NCI-H1105 treated with DMSO at 0.1 percent for 48 hours (cell line): ENCODE measurements at places on chromosomes 3 and 15.
A peak's percentile ranks its signal among the peaks of the same experiment; 100 is the strongest.

DNA sequence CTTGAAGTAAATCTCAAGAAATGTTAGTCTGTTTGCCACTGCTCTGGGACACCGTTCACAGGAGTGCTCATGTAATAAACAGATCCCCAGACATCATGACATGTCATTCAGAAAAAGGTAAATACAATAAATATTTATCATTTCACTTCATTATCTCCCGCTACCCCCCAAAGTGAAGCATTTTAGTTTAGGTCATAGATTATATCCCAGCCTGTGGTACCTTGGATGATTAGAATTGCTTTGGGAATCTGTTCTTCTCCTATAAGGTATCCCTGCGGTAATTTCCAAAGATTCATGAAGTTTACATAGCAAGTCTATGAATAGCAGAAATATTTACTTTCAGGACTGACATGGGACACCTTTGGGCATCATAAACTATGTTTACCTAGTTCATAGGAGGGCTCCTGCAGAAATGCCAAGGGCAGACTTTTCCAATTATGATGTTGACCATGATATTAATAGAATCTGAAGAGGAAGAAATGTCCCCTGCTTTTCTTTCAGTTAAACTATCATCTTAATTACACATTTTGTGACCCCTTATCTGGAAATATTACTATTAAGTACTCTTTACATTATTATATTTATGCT lies 268.0 kb downstream of the NAALADL2 start:
- DNase-seq = no peak

GRCh38 chr3:62188681-62189375 lies 184.5 kb downstream of the FEZF2 start:
- DNase-seq = peak; percentile 39

- DNase-seq = no peak
Measured at GRCh38 chr15:72096796-72097195, 21.2 kb downstream of the MYO9A start.

DNA sequence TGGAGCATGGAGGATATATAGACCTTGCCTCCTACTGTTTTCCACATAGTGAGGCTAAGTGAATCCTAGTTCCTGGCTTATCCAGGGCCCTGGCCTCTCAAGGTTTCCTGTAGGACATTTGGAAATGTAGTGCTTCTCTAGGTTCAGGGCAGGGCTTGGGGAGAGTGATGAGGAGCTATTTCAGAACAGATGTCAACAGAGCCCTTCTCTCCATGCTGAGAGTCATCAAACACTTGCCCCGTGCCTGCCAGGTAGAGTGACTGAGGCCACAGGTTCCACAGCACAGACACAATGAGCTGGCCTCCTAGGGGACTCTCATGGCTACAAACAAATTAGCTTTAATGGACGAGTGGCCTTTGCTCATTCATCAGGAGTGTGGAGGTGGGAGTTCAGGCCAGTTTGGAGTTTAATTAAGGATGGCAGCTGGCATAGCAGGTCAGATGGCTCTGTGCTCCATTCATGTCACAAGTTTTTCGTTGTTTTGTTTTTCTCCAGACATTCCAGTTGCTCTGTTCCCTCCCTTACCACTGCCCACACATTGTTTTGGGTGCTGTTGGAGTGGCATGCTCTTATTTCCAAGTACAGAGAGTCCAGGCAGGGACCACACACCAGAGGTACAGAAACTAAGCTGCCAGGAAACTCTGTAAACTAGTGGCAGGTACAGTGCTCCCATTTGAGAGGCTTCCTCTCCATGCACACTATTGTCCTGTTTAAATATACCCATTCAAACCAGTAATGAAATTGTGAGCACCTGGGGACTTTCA lies 189.8 kb downstream of the RYR3 start:
- DNase-seq = no peak

DNA sequence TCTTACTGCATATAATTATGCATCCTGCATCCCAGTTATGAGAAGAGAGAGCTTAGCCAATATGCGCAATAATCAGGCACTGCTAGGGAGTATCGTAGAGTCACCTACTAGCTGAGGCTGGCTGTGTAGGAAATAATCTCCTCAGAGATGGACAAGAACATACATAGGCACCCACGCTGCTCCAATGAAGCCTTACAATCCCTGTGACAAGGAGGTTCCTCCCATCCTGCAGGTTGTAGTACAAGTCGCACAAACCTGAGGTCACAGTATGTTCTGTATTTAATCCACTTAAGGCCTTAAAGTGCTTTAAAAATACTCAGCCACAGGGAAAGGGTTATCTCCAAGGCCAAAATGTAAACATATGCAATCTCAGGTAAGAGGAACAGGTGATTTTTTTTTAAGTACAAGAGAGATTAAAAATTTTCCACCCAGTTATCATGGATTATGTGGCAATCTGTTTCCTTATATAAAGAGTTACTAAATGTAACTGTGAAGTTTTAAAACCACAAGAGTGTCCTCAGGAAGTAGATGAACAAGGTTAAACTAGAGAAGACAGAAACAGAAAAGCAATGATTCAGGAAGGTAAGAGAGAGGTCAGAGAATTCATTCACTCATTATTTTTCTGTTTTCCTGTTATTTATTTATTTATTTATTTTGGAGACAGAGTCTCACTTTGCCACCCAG lies 7.5 kb upstream of the COLQ start:
- DNase-seq = no peak

- DNase-seq = no peak
Measured at GRCh38 chr3:105387122-105387751, 20.5 kb downstream of the ALCAM start.

- DNase-seq = peak; percentile 72
Measured at GRCh38 chr3:138434276-138434874, at the start of gene ESYT3. Gene ESYT3 (plus strand): TSS chr3:138434616. CDS start chr3:138434799, 183 bp downstream.

GRCh38 chr15:65824941-65825544 lies 33.0 kb upstream of the DENND4A start:
- DNase-seq = no peak

- no peak for DNase-seq
Measured at GRCh38 chr15:65423150-65423975, 616 bp upstream of the IGDCC4 start.

DNA sequence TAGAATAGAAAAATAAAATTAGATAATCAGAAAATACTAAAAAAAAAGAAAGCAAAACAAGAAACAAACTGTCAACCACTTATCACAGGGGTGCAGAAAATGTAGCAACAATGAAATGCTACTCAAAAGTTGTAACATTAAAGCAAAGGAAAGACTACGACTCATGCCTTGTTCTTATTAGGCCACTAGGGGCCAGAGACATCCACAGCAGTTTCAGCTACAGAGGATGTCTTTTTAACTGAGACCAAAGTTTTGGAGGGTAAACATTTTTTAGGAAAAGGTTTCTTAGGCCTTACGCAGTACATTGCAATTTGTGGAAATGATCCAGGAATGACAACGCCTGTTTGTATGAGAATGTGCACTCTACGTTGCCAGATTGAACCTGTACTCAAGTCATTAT lies 15.4 kb upstream of the CADM2 start:
- DNase-seq = no peak

- DNase-seq = no peak
Measured at GRCh38 chr3:49668861-49669260, 5.3 kb upstream of the APEH start.

DNA sequence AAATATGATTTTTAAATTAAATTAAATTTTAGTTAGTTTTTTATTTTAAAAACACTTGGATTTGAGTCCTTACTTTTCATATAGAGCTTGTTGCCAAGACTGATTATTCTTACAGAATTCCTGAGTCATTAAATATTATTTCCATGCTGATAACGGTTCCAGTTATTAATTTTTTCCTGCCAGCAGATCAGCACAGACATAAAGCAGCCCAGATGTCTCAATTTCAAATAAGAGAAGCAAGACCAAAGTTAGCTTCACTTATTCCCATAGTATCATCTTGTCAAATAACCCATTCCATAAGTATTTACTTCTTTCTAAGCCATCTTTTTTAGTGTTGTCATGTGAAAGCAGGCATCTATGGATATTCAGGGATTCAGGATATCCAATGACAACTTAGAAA lies 75.3 kb downstream of the SSR3 start:
- no peak for DNase-seq

DNA sequence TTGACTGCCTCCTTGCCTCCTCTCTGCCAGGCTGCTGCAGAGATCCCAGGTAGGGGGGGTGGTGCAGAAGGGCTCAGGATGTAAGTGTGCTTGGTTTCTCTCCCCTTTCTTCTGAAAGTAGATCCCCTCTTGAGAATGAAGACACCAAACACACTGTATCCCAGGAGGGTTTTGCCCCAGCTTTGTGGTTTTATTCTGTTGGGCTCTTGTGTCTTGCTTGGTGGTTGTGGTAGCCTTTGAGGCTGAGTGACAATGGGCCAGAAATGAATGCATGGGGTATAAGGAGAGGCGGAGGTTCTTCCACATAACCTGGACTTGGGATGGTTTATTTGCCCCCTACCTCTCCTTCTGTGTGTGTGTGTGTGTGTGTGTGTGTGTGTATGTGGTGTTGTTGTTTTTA lies 5.7 kb downstream of the PDIA5 start:
- DNase-seq = no peak

- DNase-seq = peak; percentile 15
Measured at GRCh38 chr15:68228971-68229385, 550 bp downstream of the CLN6 start.

DNA sequence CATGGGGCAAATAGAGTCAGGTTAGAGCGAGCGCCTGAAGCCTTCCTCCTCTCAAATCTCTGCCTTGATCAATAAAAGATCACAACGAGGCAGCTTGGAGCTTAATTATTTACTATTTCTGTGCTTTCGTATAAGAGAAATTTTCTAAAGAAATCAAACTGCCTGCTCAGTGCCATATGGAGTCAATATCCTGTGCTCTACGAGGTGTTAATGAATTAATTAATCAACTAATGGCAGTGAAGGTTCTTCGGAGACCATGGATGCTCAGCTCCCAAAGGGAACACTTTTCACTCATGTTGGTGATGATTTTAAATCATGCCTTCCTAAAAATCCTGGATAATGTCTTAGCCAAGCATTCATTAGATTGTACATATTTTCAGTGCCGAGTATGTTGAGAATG lies 153.5 kb upstream of the PPP2R3A start:
- no peak for DNase-seq

GRCh38 chr3:126834596-126835471 lies 130.8 kb downstream of the CHCHD6 start:
- no peak for DNase-seq

DNA sequence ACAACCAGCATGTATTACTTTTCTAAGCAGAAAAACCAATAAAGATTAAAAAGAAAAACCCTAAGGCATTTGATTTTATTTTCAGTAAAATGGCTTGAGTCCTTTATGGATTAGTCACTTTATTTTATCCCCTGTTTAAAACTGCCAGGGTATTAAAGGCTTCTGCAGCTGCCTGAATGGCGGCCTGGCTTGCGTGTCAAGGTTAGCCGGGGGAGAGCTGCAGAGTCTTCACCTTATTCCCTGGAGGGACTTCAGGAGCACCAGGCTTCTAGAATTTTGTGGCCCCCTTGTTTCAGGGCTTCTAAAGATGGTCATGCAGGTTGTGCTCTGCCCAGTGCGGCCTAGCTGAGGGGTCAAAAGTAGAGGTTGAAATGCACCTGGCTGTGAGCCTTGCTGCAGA lies 58.0 kb upstream of the ICE2 start:
- no peak for DNase-seq

GRCh38 chr15:60389261-60390077 lies 8.3 kb downstream of the ANXA2 start:
- DNase-seq = no peak

- no peak for DNase-seq
Measured at GRCh38 chr3:50430950-50431435, 71.7 kb upstream of the TMEM115 start.

DNA sequence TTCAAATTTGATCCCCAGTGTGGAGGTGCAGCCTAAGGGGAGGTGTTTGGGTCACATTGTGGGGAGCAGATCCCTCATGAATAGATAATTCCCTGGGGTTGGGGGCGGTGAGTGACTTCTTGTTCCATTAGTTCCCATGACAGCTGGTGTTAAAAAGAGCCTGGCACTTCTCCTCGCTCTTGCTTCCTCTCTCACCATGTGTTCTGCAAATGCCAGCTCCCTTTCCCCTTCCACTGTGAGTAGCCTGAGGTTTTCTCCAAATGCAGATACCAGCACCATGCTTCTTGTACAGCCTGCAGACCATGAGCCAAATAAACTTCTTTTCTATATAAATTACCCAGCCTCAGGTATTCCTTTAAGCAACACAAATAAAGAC lies 23.1 kb downstream of the RIOX2 start:
- no peak for DNase-seq

DNA sequence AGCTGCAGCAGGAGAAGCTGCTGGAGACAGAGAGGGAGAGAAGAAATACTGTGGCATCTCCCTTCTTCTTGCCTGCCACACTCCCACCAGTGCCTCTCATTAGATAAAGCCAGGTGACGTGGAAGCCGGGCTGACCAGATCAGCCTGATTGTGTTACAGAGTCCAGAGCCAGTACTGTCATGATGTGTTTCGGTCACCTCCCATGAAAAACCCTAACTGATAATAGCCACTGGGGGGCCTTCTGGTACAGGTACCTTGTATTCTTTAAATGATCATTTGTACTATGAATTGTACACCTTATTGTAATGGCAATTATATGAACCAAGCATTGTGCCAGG lies 125.8 kb upstream of the TMEM108 start:
- no peak for DNase-seq

- DNase-seq = no peak
Measured at GRCh38 chr3:53754325-53754724, 91.9 kb downstream of the CHDH start.

DNA sequence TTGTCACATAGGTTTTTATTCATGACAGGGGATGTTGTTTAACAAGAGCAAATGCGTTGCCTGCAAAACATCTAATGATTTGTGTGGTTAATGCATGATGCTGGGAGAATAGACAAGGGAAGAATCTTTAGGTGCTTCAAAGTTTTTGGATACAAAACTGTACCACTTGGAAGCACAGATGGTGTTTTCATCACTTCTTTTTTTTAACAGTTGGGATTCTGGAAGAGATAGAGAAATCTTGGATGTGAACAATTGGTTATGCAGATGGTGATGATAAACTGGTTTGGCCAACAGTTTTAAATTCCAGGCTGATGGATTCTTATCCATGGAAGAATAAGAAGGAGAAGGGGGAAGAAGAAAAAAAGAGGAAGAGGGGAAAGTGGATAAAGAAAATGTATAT lies 379.4 kb downstream of the KCNH8 start:
- no peak for DNase-seq

GRCh38 chr3:21326704-21327475 lies 424.1 kb downstream of the ZNF385D start:
- DNase-seq = no peak

DNA sequence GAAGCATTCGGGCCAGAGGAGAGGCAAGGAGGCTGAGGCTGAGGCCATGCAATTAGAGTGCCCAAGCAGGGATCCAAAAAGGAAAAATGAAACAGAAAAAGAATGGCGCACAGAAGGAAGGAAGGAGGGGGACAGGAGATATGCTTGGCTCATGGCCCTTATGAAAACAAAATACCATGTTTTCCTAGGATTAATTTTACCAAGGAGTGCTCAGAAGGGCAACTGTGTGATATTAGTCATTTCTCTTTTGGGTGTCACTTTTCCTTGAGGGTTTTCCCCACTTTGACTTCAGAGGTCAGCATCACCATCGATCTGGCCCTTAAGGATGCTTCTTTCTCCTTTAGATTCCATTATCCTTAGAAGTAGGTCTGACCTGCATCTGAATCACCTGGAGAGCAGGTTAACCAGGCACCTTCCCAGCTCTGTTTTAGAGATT lies 1.4 kb downstream of the PARP14 start:
- no peak for DNase-seq
